ENCODE measurements at places on chromosomes 1 and 21. TPM values are rescaled to one million over a fixed set of nuclear protein-coding genes. Genes with fewer than 3 reads are reported as not detected.

MYBPH gene
- total RNA-seq: not detected

TAS1R1 gene
- not detected for total RNA-seq

ARHGAP30 gene
- 226 TPM for total RNA-seq

MMEL1 gene
- 0.90 TPM for total RNA-seq

ITLN2 gene
- not detected for total RNA-seq

DNA sequence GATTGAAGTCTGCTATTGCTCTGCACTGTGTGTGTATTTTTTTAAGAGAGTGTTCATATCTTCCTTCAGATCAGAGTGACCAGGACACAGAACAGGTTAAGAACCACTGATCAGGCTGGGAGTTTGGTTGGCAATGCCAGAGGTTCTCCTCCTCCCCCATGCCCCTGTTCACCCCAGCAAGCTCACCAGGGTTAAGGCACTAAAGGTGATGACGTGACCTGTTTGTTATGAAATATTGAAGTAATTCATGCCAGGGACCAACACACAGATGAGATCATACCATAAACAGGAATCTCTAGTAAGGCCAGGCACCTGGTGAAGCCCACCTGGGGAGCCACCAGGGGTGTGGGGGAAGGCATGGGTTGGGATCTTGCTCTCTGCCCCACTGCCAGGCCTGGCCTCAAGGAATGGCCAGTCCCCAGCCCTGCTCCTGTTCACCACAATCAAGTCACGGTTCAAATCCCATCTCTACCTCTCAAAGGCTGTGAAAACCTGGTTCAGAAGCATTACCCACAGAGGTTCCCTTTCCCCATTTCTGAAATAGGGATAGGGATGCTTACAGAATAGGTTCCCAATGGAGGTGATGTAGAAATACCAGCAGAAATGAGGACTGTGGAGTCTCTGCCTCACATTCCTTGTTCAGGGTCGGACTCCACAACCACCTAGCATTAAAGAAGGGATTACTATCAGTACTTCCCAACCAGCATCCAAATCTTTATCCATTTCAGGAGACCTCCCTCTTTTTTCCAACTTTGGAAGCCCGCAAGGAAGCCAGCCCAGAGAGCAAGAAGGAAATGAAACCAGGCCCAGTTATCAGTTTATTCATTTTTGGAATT lies 2.4 kb downstream of the ID3 start:
- no peak for DNase-seq

DNA sequence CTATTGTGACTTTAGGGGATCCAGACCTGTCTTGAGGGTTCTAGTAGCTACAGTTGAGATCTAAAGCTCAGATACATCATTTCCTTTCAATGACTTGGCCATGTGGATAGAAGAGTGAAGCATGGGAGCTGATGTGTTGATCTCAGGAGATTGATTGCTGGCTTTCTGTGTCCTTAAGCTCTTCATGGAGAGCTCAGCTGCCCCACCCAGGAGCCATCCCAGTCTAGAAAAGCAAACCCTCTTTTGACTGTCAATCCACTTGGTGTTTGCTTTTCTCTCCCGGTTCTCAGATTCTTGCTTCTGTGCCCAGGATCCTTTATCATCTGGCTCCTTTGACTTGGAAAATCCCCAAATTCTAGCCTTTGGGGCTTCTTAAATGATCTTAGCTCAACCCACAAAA lies 87.2 kb downstream of the ATP1A1 start:
- DNase-seq: no peak

DNA sequence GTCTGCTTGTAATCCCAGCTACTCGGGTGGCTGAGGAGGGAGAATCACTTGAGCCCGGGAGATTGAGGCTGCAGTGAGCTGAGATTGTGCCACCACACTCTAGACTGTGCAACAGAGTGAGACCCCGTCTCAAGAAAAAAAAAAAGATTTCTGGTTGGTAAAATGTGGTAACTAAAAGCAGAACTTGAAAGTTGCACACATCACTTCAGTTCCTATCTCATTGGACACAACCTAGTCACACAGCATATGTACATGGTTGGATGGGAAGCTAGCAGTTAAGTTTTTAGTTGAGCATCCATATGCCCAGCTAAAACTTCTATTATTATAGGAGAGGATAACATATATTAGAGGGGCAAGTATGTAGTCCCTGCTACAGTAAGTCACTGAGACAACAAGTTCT lies 22.1 kb downstream of the BCAS2 start:
- DNase-seq: no peak

DNA sequence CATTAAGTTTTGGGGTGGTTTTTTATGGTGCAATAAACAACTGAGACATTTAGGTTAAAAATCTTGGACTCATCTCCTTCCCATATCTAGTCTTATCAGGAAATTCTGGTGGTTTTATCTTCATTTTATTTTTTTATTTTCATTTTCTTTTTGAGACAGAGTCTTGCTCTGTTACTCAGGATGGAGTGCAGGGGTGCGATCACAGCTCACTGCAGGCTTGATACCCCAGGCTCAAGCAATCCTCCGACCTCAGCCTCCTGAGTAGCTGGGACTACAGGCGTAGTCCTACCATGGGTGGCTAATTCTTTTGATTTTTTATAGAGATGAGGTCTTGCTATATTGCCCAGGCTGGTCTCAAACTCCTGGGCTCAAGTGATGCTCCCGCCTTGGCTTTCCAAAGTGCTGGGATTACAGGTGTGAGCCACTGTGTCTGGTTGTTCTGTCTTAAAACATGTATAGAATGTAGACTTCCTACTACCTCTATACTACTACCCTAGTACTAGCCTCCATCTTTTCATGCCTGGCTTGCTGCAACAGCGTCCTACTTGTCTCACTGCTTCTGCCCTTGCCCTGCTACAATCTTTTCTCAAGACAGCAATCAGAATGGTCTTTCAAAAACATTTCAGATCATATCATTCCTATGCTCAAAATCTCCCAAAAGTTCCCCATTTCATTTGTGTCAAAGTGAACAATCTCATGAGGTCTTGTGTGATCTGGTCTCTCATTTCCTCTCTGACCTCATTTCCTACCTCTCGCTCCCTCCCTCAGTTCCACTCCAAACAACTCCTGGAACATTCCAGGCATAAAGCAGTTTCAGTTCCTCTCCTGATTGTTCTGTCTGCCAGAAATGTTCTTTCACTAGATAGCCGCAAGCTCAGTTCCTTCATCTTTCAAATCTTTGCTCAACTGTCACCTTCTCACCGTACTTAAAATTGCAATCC lies 5.9 kb upstream of the FCGR2A start:
- DNase-seq: no peak

DNA sequence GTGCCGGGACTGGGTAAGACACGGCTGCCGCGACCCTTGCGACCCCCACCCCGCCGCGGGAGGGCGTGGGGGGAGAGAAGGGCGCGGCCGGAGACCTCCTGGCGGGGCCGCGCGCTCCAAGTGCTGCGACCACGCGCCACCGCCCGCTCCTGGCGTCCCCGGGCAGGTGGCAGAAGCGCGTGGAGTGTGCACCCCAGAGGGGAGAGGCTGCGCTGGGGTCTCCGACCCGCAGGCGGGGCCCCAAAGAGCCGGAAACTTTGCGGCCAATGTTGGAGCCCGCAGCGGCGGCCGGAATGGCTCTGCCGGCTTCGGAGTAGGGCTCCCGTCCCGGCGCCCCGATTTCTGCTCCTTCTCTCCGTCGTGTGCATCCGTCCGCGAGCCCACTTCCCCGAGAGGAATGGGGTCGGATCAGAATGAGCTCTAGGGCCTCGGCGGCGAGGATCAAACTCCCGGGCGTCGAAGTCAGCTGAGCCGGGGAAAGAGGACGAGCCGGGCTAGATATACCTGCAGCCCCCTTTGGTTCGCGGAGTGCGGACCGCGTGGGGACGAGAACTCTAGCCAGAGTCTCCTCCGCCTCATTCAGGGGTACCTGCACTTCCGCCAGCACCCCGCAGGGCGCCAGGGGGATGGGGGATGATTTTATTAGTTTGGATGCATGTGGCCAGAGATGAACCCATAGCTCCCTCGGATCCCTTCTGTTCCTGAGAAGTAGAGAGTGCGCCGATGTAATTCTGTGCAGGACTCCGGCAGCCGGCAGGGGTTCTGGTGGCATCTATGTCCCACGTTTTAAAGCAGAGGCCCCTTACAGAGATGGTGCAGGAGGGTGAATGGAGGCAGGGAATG lies 751 bp downstream of the STUM start:
- no peak for DNase-seq

GRCh38 chr1:7941437-7941793 lies 776 bp upstream of the TNFRSF9 start:
- no peak for DNase-seq

DNA sequence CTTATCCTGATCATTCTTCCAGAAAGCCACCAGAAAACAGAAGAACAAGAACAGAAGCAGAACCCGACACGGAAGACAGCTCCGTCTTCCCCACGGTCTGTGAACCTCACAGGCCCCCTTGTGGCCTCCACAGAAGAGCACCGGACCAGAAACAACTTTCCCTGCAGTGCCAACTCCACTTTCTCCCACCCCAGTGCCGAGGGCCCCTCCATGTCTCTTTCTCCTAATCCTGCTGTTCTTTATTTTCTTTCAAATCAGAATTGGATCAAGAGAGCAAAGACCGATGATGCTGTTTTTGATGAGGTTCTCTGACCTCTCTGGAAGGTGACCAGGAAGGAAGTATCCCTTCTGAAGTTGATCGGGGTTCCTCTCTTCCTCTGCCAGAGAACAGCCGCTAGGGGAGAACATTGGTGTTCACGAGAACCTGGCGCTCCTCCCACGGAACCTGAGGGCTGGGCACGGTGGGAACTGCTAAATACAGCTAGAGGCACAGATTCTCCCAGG lies 58.9 kb upstream of the CTTNBP2NL start:
- peak; percentile 8 for DNase-seq

DNA sequence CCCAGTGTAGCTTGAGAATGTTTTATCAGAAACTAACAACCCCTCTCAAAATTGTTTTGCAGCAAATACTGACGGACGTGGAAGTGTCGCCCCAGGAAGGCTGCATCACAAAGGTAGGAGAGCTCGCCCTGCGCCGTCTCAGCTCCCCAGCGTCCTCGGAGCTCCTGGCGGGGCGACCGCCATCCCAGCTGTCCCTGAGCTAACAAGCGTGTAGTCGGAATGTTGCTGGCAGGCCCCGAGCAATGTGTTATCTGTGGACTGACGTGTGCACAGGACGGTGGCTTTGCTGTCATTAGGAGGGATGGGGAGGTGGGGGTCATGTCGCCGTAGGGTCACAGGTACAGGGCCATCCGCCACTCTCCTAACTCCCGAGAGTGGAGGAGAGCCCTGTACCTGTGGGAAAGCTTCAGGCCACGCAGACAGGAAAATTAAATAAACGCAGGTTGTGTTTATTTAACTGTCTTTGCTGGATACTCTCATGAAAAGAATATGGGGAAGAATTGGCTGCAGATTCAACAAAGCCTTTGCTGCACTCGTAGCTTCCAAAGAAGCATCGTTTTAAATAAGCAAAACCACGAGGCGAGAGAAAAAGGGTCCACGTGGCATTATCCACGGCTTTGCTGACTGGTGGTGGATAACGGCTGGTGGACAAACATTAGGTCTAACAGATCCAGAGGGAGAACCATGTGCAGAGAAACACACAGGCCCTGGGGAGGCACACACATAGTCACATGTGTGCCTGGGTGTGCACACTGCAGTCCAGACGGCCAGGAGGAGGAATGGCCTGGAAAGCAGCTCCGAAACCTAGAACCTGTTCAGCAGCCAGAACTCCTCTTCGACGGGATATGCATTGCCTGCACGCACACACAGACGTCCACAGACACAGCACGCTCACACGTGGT lies 175.3 kb downstream of the PRDM16 start:
- no peak for DNase-seq

GRCh38 chr1:180165509-180166435 lies 11.1 kb downstream of the QSOX1 start:
- no peak for DNase-seq

DNA sequence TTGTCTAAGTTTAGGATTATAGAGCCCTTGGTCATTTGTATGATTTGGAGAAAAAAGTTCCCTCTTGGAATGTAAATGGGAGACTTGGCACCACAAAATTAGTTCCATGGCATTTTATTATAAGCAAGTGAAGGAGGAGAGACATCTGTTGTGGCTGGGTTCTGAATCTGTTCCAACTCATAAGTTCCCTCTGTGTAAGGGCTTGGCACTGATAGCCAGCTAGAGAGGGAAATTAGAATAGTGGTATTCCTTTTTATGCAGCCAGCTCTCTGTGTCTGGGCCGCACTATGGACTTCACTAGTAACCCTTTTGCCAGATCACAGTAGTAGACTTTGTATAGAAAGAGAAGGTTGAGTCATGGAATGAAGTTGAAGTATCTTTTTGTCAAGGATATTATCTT lies 31.1 kb downstream of the GNAI3 start:
- no peak for DNase-seq
